CD4-positive, alpha-beta T cell treated with Interleukin-6 at 100 ng/mL for 8 hours (primary cell): ENCODE measurements at places on chromosomes 7 and 10.

- DNase-seq = no peak
Measured at GRCh38 chr10:1638889-1639419, 98.4 kb downstream of the ADARB2 start.

DNA sequence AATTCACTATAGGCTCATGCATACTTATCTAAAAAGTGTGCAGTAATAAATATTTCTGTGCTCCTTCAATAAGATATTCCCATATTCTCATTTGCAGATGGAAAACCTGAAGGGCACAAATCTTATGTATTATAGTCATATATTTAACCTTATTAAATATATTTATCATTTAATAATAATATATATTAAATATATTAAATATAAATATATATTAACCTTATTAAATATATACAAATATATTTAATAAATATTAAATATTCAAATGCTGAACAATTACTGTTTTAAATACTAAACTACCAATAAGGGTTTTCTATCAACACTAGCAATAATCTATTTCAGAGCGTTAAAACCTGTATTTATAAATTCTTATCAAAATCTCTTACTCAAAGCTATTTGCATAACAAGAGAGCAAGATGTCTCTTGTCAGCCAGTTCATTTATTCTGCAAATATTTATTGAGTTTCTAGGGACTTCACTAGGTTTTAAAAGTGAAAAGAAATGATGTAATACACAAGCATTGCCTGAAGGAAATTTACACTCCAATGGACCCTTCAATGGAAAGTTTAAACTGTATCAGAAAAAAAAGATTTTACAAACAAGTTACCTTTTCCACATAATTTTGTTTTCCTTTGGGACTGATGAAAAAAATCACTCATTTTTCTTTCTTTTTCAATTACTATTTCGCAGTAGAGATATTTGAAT lies 159.2 kb downstream of the AGMO start:
- DNase-seq = no peak

DNA sequence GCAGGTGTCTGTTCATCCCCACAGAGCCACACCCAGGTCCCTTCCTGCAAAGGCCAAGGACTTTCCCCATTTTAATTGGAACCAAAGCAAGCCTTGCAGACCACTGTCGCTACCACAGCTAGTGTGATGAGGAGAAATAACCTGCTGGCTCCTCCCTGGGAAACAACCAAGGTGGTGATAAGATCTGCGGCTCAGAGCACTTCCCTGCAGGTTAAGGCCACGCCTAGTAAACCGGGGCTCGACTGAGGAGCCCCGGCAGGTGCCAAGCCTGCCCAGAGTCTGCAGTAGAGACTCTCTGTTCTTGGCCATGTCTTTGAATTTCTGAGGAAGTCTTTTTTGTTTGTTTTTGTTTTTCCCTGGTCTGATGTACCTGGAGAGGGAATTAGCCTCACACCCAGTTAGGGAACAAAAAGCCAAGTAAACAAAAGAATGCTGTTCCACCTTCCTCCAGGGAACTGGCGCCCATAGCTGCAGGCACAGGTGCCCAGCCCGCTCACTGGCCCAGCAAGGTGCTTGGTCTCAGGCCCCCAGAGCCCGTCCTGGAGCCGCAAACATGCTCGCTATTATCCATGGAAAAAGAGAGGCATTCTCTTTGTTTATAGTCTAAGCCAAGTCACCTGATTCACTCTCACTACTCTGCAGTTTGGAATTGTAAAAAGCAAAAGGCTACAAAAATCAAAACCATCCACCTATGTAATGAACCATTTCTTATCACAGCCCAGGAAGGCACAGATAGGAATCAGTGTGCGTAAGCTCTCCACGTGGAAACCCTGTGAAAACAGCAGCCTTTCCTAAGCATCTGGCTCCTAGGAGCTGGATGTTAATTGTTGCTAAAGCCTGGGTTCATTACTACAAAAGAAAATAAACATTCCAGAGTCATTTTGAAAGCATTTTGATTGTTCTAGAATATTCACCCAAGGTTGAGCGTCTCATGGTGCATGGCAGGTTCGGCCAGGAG lies 2.7 kb downstream of the GPR146 start:
- peak; percentile 75 for DNase-seq

DNA sequence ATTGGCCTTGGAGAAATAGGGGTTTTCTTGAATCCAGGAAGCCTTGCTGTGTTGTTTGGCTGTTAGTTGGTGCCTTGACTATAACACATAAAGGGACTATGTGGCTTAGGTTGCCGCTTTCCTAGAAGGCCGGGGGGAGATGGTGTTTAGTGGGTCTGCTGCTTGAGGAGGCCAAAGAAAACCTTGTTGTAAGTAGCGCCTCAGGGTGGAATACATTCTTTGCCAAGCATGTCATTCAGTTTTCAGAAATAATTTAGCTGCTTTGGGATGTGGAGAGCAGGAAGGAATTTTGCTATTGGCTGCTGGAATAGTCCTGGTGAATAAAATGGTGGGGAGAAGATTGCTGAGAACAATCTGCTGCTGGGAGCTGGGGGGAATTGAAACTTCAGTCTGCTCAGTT lies 132.9 kb upstream of the WNT16 start:
- DNase-seq = no peak

DNA sequence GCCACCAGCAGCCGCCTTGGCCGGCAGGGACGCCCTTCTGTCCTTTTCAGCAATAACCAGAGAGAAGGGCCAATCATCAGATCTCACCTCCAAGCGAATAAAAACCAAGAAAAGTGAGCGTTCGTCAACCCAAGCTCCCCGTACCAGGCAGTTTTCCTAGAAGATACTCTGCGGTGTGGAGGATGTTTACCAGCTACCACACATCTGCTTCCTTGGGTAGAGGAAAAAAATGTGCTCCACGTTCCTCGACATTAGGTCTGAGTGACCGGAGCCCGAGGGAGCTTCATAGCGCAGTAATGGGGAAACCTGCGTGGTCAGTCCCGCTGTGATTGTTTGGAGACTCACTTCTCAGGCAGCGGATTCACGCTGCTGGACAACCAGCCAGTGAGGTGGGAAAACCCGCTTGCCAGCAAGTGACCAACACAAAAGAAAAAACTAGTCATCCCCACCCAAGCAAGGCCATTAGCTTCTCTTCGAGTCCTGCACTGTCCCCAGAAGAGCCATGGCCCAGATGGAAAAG lies 73.0 kb downstream of the ZRANB1 start:
- no peak for DNase-seq

DNA sequence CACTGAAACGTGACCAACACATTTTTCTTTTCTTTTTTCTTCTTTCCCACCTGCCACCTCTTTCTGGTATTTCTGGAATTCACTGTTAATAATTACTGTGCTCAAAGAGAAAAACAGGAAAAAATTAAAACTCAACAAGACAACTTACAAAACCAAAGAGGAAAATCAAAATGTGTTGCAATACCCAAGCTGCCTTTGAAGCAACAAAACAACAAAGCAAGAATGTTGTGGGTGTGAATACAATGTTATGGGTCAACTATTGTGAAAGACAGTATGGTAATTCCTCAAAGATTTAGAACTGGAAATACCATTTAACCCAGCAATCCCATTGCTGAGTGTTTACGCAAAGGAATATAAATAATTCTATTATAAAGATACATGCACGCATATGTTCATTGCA lies 415.1 kb downstream of the GFRA1 start:
- no peak for DNase-seq

DNA sequence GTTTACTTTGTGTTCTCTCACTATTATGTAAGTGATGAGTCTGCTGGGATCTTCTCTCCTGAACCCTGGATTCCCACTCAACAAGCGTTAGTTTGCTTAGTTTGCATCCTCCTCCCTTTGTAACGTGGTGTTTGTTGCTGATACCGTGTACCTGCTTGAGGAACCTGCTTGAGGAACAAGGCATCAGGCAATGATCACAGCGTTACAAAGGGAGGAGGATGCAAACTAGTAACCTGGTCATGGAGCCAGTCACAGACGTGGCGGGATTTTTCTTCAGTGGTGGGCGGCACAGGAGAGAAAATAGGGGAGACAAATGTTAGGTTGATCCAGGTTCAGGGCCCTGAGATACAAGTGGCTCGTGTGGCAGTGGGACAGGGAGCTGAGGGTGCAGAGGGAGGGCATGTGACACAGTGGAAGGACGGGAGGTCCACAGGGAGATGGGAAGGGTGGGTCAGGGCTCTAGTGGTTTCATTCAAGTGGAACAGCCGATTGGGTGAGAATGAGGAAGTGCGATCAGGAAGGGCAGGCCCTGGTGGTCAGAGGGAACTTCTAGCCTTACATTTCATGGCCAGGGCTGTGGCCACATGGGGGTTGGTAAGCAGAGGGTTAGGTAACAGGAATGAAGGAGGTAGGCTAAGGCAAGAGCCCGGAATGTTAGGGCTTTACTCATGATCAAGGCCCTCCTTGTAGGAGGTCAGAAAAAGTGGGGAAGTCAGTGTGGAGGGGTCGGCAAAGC lies 38.0 kb downstream of the SNX10 start:
- no peak for DNase-seq

DNA sequence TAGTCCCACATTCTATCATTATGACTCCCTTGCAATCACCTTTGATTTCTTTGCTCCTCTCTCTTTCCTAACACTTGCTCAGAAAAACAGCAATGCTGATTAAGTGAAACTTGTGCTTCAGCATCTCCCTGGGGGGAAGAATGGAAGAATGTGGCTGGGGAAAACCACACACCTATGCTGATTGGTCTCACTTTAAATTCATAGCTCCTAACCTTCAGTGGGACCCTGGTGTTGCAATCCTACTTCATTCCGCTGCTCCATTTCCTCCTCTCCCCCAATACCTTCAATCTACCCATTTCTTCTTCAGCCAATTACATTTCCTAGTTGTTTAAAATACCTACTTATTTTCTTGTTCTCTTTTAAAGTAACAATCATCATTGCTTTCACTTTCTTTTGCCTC lies 1166.7 kb upstream of the C7orf33 start:
- no peak for DNase-seq

GRCh38 chr7:21675255-21675654 lies 132.4 kb downstream of the DNAH11 start:
- DNase-seq = no peak

GRCh38 chr10:11918384-11918783 lies 95.2 kb downstream of the PROSER2 start:
- no peak for DNase-seq

- DNase-seq = no peak
Measured at GRCh38 chr10:17851611-17852010, 42.5 kb downstream of the MRC1 start.
